SHP77 treated with DMSO at 0.1 percent for 48 hours (cell line): ENCODE measurements at places on chromosomes 7 and 10.

DNA sequence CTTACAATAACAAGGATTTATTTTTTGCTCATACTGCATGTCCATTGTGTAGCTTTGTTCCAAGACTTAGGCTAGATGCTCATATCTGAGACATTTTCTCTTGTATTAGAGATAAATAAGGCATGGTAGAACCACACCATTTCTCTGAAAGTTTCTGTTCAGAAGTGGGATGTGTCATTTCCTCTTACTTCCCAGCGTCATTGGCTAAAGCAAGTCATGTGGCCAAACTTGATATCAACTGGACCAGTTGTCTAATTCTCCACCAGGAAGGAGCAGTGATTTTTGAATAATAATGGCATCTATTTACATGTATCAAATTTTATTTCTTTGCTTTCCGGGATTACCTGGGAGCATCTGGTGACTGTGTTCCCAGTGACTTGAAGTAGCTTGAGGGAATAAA lies 38.3 kb downstream of the AHCYL2 start:
- no peak for DNase-seq

GRCh38 chr10:52436664-52437063 lies 122.6 kb downstream of the DKK1 start:
- no peak for DNase-seq

DNA sequence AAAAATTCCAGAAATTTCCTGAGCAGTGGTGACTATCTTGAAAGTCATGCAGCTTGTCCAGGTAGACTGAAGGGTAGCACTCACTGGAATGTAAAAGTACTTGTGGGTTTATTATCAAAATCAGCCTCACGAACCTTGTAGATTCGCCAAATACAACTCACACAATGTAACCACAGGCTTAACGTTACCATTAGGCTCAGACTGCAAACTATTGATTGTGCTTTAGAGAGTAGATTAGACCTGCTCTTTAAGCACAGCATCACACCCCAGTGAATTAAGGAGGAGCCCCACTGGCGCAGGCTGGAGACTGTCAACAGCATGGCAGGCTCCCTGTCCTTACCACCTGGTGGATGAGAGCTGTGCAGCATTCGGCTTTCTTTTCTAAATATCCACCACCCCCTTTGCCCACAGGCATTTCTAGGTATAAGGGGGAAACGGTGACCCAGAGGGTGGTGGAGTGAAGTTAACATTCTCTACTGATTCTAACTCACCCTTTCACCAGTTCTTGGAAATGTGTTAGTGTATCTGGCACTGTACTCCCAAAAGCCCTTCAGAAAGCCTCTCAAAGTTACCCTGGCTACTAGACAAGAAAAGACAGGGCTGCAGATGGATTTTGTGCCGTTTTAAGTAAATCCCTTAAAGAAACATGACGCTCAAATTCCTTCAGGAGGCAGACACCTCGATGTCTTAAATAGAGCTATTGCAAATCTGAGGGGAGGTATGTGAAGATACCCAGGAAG lies 56.6 kb downstream of the GSDME start:
- DNase-seq = no peak

DNA sequence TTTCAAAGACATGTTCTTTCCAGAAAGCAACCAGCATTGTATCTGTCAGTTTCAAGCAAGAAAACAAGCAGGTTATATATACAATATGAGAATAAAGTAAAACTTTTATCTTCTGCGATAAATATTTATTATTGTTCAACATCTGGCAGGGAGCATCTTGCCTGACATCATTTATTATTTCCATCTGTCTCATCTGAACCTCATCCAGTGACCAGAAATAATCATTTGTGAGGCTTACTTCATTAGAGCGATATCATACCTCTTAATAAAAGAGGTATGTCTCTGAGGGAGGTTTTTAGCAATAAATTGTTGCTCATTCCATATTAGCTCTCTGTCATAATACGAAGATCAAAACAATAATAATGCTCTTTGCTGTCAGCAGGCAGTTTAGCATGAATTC lies 226.1 kb downstream of the CDC14C start:
- no peak for DNase-seq

GRCh38 chr10:111081595-111081994 lies 4.8 kb downstream of the ADRA2A start:
- DNase-seq = no peak

- no peak for DNase-seq
Observed at GRCh38 chr10:29332761-29333148, 43.9 kb downstream of the LYZL1 start.

- DNase-seq = no peak
Observed at GRCh38 chr10:103444478-103444877, 7.7 kb downstream of the CALHM2 start.

- DNase-seq = no peak
Observed at GRCh38 chr7:132398253-132398925, 177.9 kb downstream of the PLXNA4 start.

- no peak for DNase-seq
Observed at GRCh38 chr7:134512271-134512670, 15.1 kb upstream of the AKR1B10 start.

- DNase-seq = no peak
Observed at GRCh38 chr10:129078346-129078745, 388.7 kb upstream of the MGMT start.

- DNase-seq = no peak
Observed at GRCh38 chr10:110144507-110144906, 62.9 kb upstream of the MXI1 start.

GRCh38 chr10:100567826-100568225 lies 32.1 kb downstream of the HIF1AN start:
- DNase-seq = no peak

DNA sequence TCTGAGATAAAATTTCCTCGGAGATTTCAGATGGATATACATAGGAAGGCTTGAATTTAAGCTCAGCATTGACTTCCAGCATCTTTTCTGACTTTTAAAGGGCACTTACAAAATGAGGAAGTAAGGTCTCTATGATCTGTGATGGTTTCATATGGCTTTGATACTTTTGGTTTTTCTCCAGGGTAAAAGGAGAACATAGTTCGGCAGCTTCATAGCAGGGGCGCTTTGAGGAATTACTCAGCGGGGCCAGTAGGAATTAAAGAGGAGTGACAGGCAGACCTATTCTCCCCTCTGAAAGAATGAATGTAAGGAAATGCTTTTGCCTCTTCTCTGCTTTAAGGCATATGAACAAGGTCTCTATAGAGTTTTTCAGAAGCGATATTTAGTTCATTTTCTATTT lies 80.0 kb upstream of the PCDH15 start:
- DNase-seq = no peak
